ENCODE measurements at places on chromosomes 1 and 21.

DNA sequence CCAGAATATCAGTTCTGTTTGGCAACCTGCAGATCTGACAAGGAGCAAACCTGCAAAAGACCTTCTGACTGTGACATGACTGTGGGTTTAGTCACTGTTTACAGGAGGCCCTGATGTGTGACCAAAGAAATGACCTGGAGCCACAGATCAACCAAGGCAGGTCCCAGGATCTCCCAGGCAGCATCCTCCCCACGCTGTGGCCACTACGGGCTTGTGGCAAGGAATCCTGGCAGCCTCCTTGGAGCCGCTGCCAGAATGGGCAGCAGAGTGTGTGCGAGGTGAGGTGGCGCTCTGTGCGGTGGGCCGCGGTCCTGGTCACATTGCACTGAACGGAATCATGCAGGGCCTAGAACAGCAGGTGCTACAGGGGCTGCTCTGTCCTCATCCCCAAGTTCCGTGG, 15.9 kb downstream of the MCM3AP start:
- DNase-seq, result no peak

GRCh38 chr1:108502624-108503023, 52.5 kb downstream of the NBPF6 start:
- no peak for DNase-seq

- no peak for DNase-seq
Measured at GRCh38 chr1:183873642-183874041, 68.7 kb downstream of the RGL1 start.

DNA sequence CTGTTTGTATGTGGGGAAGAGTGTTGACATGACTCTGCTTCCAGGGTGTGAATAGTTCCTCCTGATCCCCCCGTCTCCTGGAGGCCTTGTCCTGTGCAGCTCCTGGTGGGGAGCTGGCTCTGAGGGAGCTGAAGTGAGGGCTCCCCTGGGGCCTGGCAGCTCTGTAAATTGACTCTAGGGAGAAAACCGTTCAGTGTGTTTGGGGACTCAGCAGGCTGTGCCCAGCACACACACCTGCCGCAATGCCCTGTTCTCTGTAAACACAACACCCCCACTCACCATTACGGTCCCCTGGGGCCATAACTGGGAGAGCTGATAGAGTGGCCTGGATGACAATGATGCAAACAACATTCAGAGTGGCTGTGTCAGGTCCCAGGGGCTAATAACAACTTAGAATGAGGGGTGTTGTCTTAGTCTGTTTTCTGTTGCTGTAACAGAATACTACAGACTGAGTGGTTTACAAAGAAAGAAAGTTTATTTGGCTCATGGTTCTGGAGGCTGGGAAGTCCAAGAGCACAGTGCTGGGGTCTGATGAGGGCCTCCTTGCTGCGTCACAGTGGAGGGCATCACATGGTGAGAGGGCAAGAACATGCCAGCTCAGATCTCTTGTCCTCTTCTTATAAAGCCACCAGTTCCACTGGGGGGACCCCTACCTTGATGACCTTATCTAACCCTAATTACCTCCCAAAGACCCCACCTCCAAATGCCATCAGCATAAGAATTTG, 15.3 kb downstream of the ADORA1 start:
- no peak for DNase-seq
